ENCODE measurements at places on chromosomes 3 and 15. TPM values are rescaled to one million over a fixed set of nuclear protein-coding genes. Genes with fewer than 3 reads are reported as not detected.

Gene AGBL1
- not detected for total RNA-seq

Gene RASGRP1
- total RNA-seq: 0.14 TPM

Gene CFAP92
- total RNA-seq: not detected

Gene TTLL13
- total RNA-seq: not detected

Gene ADGRG7
- not detected for total RNA-seq

Gene FBLN2
- 79.5 TPM for total RNA-seq

Gene CCDC39
- not detected for total RNA-seq

All from HFFc6 (cell line).